ENCODE measurements at places on chromosomes 5 and 9.
A peak's percentile ranks its signal among the peaks of the same experiment; 100 is the strongest.

GRCh38 chr5:67985686-67986387 lies 229.7 kb upstream of the PIK3R1 start:
- peak; percentile 24 for DNase-seq

- DNase-seq = no peak
Measured at GRCh38 chr9:28981129-28981528, 1407.8 kb upstream of the C9orf72 start.

DNA sequence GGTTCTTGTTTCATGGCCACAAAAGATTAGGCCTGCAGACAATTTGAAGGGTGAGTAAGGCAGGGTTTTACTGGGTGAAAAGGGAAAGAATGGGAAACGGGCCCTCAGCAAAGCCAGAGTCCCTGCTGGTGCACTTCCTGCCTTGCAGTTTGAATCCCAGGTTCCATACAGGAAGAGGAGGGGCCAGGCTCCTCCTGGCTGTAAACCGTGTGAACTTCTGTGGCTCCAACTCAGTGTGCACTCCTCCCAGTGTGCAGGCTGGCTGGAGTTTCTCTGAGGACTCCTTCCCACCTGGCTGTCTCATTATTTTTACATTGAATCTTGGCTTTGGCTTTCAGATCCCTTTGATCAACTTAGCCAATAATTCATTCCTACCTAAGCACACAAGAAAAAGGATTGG lies 367.1 kb upstream of the KLF4 start:
- no peak for DNase-seq

DNA sequence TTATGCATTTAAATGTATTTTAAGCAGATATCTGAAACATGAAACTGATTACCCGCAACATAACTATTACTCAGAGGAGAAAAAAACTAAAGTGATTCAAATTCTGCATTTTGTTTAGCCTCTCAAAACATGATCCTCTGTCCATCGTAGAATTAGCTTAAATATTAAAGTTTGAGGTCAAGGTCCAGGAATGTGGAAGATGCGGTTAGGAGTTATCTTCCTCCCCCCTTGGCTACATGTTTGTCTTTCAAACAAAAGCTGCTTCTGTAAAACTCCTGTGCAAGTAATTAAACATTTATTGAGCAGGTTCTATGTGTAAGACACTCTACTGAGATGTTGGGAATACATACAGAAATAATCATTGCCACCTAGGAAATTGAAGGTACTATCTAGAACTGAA lies 175.0 kb upstream of the ISL1 start:
- no peak for DNase-seq

- DNase-seq = peak; percentile 68
Measured at GRCh38 chr5:124403281-124403680, 343.2 kb downstream of the ZNF608 start.

- no peak for DNase-seq
Measured at GRCh38 chr9:92740009-92740408, 24.6 kb downstream of the BICD2 start.

GRCh38 chr5:170860818-170861666 lies 776 bp upstream of the RANBP17 start:
- DNase-seq = no peak

DNA sequence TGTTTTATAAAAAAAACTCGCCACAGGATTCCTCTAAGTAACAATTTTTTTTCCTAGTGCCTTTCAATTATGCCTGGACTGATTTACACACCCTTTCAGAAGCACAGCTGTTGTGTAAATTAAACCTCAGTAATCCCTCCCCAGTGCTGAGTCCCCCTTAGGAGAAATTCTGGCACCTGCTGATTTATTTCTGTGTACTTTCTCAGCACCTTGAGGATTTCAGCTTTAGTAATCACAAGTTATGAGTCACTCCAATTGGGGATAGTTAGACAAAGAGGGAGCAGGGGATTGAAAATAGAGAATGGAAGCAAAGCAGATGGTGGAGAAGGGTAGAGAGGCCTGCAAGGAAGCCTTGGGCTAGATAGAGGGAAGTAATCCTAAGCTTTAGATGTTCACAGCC lies 171.7 kb downstream of the TTLL11 start:
- peak; percentile 99 for DNase-seq

- DNase-seq = peak; percentile 66
Measured at GRCh38 chr5:113678924-113679575, 165.6 kb downstream of the YTHDC2 start.

DNA sequence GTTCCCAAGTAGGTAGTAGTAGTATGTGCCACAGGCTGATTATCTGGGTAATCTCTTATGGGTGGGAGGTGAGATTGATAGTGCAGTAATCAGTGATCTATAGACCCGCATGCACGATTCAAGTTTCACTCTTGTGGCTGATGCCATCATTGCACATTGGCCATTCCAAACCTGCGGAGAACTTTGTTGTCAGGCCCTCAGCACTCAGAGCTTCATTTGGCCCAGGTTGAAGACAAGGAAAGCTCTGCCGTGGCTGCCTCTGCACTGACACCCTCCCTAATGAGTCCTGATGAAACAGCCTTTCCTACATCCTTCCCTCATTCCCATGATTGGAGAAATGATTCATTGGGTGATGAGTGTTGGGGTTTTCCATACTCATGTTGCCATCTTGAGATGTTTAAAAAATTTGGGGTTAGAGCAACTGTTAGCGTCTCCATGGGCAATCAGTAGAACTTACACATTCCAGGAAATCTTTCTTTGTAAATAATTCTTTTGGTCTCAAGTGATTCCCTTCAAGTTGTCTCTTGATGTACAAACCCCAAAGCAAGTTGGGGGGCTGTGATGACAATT lies 22.9 kb downstream of the PROP1 start:
- no peak for DNase-seq

DNA sequence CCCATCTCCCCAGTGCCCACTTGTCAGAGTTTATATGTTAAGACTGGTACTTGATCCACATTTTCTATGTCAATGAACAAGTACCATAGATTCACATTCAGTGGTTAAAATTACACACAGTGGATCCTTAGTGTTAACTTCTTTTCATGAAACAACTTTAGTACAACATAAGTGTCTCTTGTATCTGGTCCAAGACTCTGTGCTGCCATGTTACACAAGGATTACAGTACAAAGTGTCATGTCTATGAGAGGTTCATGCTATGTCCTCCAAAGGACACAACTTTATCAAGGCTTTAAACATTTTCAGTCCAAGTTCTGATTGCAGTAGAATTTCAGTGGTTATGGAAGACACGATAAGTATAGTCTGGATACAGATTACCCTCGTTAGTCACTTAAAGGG lies 13.3 kb upstream of the VLDLR start:
- DNase-seq = no peak

DNA sequence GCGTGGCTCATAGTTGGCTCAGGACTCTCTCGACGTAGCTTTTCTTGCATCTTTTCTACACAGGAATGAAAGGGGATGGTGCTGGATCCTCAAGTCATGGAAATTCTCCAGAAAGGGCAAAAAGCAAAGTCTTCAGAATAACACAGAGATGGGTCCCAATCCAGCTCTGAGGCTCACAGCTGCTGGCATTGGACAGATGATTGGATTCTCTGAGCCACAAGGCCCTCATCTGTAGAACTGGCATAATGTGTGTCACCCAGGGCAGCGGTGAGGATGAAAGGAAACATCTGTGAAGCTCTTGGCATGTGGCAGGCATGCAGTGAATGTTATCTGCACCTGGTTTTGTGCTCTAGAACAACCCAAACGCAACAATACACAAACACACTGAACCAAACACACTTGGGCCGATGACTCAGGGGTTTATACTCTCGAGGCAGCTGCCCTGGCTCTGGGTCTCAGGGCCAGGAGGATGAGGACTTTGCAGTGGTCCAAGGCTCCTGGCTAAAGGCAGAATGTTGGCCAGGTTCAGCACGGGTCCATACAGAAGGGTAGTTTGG lies 64.0 kb upstream of the UBTD2 start:
- DNase-seq = no peak

- DNase-seq = no peak
Measured at GRCh38 chr5:2039180-2039531, 156.4 kb upstream of the IRX4 start.

DNA sequence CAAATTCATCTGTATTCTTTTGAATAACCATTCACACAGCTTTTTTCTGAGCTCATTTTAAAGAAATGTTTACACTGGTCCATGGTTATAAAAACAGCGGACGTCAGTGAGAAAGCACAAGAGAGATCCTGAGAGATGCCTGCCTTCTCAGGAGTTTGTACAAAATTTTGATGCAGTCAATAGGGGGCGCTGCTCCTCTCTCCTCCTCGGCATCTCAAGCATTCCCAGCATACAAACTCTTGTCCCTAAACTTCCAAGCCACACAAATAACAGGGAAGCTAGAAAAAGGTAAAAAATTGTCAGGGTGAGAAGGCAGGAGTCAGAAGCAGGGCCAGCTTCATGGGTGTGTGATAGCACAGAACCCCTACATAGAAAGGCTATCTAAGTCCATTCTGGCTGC lies 11.2 kb upstream of the CCDC152 start:
- DNase-seq = peak; percentile 2

- no peak for DNase-seq
Measured at GRCh38 chr5:127428748-127429147, 88.7 kb upstream of the PRRC1 start.

DNA sequence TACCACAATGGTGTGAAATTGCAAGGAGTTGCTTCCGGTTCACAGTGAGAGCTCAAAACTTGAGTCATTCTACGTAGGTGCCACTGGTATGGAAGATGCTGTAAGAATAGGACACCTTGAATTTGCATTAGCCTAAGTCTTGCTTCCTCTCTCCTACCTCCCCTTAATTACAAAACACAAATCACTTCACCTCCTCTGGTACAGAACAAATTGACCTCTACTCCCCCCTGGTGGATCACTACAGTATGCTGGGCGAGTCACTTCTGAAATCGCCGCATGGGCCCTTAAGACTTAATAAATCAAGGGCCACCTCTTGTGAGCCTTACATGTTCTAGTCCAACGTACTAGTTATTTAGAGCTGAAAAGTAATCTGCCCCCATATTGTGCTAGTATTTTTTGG lies 145.3 kb upstream of the SMARCA2 start:
- DNase-seq = peak; percentile 46

DNA sequence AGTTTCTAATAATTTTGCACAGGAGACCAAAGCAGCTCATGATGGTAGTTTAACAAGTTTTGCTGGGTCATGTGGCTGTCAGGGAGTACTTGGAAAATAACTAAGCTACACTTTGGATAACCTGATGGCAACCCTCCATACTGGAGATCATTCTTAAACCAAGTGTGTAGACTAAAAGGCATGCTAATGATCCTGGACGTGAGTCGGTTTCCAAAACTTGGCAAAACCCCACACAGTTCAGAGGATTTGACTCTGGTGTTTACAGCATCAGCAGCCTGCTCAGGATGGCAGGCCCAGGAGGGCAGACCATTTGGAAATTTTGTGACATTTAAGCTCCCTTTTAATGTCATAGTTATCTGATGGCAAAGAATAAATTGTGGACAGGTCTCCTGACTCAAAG lies 196.5 kb upstream of the EFNA5 start:
- DNase-seq = no peak

GRCh38 chr5:103041071-103041676 lies 78.8 kb downstream of the GIN1 start:
- peak; percentile 76 for DNase-seq

DNA sequence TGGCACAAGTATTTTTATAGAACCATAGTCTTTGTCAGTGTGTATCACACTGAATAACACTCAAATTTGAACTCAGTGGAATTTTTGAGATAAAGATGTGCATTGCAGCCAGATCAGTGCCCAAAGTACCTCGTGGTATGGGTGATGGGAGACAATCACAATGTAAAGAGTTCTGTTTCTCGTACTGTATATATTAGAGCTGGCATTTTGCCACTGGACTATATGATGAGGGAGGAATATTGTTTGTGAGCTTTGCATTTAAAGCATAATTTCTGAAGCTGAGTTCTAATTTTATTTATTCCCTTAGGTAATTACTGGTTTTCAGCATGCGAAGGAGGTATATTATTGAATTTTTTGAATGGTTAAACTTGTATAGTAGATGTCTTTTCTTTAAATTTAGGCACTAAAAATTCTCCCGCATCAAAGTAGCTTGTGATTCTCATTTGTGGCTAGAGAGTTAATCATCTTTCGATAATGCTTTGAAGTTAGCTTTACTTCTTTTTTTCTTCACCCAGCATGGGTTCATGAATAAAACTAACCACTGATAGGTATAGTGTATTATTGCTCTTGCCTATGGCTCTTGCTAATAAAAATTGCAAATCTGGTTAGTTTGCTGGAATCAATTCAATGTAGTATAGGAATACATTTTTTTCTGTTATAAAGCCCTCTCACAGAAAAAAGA lies 43.1 kb downstream of the PAM start:
- DNase-seq = peak; percentile 90

DNA sequence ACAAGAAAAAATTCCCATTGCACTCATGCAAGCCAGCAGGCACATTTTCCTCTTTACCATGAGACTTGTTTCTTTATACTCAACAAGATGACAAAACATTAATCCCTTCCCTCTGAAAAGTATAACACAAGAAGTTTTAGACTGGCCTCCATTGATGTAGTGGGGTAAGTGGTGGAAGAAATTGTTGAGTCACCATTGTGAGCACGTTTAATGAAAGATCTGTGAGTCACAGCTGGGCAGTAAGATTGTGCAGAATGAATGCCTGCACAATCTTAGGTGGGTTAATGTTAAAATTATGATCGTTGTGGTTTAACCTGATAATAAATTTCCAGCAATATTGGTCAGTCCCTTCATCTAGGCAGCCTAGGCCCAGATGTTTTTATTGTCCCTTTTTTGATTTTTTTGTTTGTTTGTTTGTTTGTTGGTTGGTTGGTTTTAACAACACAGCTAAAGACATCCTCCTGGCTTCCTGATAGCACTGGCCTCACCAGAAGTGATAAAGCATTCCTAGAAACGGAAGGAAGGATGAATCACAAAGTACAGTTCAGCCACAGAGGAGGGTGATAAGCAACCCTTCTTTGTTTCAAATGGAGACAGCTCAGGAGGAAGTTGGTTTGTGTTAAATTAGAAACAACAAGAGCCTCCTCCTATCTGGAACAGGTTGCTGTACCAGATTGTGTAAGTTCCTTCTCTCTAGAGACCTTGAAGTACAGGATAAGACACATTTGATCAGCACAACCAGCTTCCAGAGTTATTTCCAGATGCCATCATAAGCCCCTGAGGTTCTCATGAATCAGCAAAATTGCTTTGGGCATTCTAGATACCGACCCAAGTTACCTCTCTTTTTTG lies 40.3 kb downstream of the SLC24A2 start:
- no peak for DNase-seq

Measured in NCI-H69 (cell line).